ENCODE measurements at places on chromosomes 3 and 15.

DNA sequence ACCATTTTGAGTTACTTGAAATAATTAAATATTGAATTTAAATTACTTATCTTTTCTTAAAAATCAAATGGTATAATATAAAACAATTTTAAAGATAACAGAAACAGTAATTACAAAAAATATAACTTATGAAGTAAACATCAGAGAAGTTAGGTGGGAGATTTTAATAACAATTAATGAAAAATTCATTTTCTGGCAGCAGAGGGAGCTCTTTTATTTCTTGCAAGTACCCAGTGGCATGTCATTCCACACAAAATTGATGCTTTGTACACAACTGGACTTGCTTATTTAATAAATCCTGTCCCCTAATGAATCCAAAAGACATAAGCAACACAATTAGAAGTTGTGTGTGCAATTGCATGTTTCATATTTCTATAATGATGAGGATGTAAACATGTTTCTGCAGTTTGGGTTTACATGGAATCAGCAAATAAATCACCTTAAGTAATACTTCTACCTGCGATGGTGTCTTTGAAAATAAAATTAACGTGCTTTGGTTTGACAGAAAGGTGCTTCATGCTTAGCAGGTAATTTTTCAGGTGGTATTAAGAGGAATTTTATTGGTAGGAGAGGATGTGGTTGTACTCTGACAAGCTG, 861.3 kb downstream of the ZPLD1 start:
- peak; percentile 16 for DNase-seq

DNA sequence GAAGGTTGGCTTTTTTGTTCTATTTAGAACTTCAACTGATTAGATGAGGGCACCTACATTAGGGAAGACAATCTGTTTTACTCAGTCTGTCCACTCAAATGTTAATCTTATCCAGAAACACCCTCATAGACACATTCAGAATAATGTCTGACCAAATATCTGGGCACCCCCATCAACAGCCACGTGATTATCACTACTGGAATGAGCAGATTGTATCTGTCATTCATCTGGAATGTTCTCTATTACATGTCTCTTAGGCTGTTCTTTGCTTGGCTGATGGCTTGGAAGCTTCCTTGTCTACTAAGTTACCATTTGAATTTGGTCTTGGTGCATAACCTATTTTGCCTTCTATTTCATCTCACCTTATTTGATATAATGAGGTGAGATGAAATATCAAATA, 15.7 kb upstream of the LRRC58 start:
- DNase-seq = no peak

DNA sequence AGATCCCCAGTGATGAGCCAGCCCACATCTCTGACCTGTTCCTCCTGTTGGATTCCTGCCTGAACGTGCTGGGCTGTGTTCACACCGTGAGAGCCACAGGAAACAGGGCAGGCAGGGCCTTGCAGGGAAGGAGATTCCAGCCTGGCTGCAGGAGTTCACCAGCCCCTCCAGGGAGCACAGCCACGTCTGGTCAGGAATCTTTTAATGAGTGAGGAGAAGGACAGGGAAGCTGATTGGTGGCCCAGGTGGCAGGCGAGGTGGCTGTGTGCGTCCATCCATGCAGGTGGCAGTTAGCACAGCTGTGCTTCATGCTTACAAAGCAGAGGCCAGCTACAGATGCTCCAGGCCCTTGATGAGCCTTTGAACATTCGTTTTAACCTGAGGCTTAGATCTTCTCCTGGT, 10.5 kb downstream of the LRRK1 start:
- DNase-seq = no peak

DNA sequence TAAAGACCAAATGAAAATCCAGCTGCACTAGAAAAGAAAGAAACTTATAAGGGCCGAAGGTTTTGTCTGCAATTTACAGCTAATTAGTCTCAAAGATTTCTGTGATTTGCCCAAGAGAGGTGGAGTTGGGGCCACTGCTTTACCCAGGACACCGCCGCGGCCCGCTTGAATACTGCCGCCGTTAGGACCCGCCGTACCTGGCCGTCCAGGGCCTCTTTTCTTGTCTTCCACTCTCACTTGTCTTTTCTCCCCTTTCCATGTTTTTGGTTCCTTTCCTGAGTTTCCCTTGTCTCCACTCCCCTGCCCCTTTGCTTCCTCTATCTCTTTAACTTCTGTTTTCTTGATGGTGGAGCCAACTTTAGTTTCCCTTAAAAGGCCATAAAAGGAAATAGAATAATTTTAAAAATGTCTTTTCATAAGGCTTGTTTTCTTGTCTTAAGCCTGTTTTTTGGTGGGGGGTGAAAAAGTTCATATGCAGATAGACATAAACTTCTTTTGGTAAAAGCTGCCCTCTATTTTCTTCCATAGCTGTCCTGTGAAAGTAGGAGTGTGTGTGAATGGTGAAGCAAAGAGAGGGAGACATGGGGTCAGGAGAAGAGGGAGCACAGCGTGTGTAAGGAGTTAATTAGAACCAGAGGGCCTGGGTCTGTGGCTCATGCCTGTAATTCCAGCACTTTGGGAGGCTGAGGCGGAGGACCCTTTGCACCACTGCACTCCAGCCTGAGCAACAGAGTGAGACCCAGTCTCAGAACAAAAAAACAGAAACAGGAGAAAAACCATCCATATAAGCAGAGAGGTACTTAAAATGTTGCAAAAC, 16.0 kb upstream of the CCNL1 start:
- DNase-seq = no peak

DNA sequence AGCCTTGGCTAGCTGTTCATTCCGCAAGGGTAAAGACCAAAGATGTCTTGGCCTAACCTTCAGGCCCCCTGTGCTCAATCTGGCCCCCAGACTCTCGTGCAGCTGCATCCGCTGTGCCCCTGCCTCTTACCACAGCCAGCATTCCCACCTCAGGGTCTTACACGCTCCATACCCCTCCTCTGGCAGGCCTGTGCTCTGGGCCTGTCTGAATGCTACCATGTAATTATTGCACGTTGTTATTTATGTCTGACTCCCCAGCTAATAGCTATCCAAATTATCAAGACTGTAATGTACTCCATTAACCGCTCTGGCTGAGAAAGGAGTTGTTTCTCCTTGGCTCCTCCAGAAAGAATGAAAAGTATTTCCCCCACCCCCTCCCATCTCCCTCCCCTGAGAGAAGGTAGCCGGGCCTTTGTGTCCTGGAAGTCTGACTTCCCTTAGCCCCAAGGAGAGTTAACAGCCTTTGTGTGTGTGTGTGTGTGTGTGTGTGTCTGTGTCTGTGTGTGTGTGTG, 54.5 kb upstream of the UBE2E1 start:
- DNase-seq = no peak

GRCh38 chr3:97841956-97842355, 20.1 kb downstream of the CRYBG3 start:
- no peak for DNase-seq

- no peak for DNase-seq
Observed at GRCh38 chr3:123637131-123637530, 52.3 kb upstream of the HACD2 start.
